ENCODE measurements at places on chromosomes 2 and 18.
A peak's percentile ranks its signal among the peaks of the same experiment; 100 is the strongest.

- DNase-seq, result no peak
Observed at GRCh38 chr18:6256521-6256920, 158.2 kb downstream of the L3MBTL4 start.

DNA sequence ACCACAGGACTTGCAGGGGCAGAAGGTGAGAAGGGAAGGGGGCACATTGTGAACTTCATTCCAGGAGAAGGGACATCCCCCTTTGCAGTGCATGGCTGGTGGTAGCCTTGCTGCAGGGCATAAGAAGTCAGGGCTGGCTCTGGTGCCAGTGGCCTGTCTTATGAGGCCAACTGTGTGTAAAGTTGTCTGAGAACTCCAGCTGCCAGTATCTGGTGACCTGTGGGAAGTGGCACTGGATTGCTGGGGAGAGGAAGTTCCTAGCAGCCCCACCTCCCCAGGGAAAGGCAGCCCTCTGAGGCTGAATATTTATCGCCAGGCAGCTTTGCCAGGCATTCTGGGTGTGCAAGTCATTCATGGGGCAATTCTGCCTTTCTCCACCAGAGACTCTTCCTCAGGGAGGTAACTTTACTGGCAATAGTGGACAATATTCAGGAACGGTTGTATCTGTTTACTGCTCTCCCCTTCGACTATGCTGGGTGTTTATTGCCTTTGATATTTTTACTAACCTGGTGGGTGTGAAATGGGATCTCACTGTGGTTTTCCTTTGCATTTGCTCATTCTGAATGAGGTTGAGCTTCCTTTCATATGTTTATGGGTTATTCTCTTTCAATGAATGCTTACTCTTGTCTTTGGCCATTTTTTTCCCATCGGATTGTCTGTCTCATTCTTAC lies 12.3 kb downstream of the TRPM8 start:
- DNase-seq, result no peak

DNA sequence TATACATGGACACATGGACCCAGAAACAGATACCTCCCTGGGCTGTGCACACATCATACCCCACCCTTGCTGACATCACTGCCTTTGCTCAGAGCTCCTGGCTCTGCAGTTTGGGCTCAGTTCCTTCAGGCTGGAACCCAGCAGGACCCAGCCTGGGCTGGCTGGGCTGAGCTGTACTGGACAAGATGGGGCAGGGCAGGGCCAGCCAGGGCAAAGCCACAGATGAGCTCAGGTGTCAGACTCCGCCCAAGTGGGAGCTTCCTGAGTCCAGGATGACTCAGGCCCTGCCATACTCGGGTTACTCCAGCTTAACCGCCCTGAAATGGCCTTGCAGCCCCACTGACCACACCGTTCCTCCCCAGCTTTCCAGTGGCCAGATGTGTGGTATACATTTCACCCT lies 284.9 kb downstream of the OSR1 start:
- no peak for DNase-seq

DNA sequence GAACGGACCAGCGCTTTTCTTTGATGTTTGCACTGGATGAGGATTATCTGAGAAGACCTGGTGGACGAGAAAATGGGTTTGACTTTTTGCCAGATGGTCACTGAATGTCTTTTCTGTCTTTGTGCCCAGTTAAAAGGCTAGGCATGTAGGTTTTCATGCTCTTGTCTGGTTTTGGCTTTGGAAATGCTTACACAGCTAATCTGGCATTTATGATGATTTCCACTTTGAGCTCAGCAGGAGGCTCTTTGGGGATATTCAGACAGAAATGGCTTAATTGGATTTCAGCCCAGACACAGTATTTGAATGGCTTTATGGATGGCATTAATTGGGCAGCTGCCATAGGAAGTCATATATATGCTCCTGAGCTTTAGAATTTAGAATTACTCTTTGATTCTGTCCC lies 59.6 kb downstream of the NCK2 start:
- no peak for DNase-seq

DNA sequence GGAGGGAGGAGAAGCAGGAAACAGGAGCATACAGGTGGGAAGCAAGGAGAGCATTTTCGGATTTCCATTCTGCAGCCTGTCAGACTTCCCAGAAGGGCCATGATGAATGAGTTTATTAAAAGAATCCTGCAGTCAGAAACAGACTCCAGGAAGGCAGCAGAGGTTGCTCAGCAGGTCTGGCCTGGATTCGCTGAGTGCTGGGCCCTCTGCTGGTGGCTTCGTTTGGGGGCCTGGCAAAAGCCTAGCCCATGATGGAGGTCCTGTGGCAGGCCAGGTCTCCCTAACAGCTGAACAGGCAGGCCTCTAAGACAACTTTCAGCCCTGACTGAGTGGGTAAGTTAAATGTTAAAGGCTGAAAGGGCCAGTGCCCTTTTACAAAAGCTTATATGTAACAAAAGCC lies 108.2 kb upstream of the CAPN13 start:
- DNase-seq, result no peak

DNA sequence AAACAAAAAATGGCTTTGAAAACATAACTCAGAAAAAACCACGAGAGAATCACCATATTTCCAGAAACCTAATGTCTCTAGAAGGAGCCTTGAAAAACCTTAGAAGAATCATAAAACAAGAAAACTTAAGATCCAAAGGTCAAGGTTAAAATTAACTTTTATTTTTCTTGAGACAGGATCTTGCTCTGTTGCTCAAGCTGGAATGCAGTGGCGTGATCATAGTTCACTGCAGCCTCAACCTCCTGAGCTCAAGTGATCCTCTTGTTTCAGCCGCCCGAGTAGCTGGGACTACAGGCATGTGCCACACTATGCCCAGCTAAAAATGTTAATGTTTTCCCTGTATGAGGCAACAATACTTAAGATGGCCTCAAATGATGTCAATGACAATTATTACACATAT lies 254.2 kb upstream of the SESTD1 start:
- DNase-seq, result no peak

- DNase-seq, result peak; percentile 52
Observed at GRCh38 chr2:241499146-241499965, 9.0 kb downstream of the STK25 start.

- no peak for DNase-seq
Observed at GRCh38 chr2:134479696-134480330, 225.9 kb downstream of the MGAT5 start.

- DNase-seq, result no peak
Observed at GRCh38 chr2:209321581-209321980, 102.3 kb upstream of the MAP2 start.

DNA sequence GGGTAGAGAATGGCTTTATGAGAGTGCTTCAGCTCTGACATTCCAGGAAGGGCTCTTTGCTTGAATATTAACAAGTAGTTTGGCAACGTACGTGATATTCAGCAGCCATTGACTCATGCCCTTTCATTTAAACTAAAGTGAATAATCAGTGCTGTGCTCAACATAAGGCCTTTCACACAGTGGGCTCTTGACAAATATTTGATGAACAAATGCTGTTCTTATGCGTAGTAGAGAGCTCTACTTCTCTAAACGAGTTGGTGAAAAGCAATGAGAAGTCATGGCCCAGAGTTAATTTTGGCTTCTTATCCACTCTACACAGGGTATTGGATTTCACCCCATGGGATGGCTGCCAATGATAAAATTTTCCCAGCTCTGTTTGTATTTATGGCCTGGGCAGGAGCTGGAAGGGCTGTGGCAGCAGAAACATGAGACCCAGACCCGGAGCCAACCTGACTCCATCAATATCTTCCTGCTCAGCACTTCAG lies 338.9 kb downstream of the CCDC85A start:
- DNase-seq, result peak; percentile 1

DNA sequence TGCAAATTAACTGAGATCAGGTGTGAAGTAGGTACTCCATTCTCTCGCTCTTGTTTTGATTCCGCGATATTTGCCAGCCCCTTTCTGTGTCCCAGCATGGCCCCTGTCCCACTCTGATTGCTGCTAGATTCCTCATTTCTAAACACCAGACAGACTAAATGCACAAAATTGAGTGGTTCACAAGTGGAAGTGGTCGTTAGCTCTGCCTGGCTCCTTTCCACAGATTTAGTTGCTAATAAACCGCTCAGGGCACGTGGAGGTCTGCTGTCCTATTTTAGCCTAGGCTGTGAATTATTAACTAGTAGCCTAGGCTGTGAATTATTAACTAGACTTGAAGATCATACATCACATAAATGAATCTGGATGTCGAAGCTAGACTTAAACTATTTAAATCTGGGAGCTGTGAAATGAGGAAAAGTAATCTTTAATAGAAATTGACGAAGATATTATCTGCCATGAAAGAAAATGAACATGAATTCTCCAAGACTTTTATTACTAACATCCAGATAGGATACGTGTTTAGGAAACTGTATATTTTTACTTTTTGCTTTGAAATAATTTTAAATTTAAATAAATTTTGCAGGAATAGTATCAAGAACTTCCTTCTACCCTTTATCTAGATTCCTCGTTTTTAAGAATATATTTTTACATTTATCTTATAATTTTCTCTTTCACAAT lies 3.7 kb downstream of the IL1RL2 start:
- DNase-seq, result no peak

- no peak for DNase-seq
Observed at GRCh38 chr2:85401844-85402243, 8.3 kb downstream of the CAPG start.

GRCh38 chr2:223282221-223282620 lies 230.2 kb downstream of the KCNE4 start:
- DNase-seq, result no peak

- DNase-seq, result no peak
Observed at GRCh38 chr2:17851731-17852585, 26.5 kb upstream of the KCNS3 start.

GRCh38 chr2:36351291-36351690 lies 4.3 kb upstream of the CRIM1 start:
- no peak for DNase-seq

GRCh38 chr2:48227617-48228344 lies 302.2 kb upstream of the STON1 start:
- no peak for DNase-seq

DNA sequence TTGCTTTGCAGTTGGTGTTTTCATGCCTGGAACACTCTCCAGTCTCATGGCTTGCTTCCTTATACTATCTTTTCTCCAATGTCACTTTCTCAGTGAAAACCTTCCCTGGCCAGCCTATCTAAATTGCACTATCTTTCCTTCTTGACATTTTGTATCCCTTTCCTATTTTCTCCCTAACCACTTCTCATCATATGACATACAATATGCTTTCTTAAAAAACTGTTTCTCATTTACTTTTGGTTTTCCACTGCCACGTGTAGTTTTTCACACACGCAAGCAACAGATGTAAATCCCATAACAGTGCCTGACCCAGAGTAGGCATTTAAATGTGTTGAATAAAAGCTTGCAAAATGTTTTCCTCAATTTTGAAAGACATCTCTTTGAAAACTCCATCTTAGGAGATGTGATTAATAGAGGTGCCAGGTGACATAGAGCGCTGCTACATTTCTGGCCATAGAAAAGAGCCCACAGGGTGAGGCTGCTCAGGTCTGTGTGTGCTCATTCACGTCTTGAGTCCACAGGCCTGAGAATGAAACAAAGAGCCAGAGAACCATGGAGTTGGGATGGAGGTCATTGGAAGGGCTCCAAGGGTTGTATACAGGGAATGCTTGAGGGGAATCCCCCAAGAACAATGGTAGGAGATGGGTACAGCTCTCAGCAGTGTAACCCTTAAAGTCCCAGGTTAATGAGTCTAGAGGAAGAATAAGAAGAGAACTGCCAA lies 12.7 kb downstream of the ZNF24 start:
- no peak for DNase-seq

GRCh38 chr2:41197781-41198180 lies 745.9 kb upstream of the SLC8A1 start:
- DNase-seq, result no peak

GRCh38 chr2:57864926-57865325 lies 181.7 kb upstream of the VRK2 start:
- DNase-seq, result no peak

GRCh38 chr2:143682436-143683055 lies 553.3 kb downstream of the ARHGAP15 start:
- no peak for DNase-seq

GRCh38 chr2:241151934-241152660 lies 1.8 kb downstream of the PPP1R7 start:
- no peak for DNase-seq

DNA sequence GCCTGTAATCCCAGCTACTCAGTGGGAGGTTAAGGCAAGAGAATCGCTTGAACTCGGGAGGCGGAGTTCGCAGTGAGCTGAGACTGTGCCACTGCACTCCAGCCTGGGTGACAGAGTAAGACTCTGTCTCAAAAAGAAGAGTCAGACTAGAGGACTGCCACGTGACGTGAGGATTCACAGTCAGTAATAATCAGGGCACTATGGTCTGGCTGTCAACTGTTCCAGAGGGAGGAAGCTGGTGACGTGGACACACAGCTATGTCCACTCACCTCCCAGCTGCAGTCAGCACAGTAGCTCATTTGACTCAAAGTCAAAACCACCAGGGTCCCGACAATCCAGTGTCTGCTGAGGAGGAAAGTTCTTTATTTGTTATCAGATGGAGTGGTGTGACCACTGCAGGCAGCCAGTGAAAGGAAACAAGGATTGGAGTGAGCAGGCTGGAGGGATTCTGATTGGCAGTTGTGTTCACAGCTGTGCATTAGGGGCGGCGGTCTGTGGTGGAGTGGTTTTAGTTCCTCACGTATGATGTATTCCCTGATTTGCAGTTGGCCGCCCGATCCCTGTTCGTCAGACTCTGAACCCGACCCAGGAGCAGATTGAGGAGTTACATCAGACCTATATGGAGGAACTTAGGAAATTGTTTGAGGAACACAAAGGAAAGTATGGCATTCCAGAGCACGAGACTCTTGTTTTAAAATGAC lies 37.9 kb downstream of the MOGAT1 start:
- DNase-seq, result peak; percentile 94

GRCh38 chr2:232966122-232966521 lies 46.9 kb downstream of the NGEF start:
- DNase-seq, result no peak

DNA sequence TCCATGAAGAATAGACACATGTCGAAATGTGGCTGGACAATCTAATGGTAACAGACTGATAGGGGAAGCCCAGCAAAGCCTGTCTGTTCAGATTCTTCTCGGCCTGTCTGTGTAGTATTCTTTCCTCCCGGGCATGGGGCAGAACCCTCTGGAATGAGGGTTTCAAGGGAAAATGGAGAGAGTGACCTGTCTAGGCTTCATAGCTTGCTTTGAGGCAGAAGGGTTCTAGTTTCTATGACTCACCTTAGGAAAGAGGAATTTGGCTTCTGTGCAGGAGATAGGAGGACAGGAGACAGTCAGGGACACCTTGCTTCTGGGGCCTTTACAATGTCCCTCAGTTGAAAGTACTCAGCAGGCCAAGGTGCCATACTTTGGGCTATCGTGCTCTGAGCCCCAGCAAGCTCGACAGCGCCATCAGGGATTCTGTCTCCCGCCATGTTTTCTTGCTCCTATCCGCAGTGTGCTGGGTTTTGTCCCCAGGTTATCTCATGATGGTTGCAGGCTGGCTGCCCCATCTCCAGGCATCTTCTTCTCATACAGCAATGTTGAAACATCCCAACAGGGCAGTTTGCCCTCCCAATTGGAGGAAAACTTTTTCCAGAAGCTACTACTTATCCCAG lies 74.7 kb upstream of the TLK1 start:
- no peak for DNase-seq
